Posterior cingulate gyrus (tissue), 11 donors: ENCODE measurements at places on chromosomes 2 and 18.

- DNase-seq = no peak
Measured at GRCh38 chr18:12867441-12868123, 16.5 kb downstream of the PTPN2 start.

GRCh38 chr18:47323158-47323557 lies 71.7 kb upstream of the SKOR2 start:
- no peak for DNase-seq

DNA sequence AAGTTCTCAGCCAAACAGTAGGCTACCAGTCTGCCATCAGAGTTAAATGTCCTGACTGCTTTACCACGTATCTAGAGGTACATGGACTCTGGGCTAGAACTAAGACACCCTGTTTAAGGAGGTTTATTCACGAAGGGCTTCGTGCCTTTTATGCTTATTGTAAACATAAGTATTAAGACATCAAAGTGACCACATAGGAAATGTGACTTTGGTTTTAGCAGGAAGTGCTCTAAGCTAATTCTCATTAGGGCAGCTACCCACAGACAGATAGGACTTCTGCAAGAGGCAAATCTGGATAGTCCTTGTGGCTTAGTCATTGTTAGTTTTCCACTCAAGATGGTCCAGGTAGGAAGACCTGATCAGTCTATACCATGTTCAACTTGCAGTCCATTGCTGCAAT lies 233.3 kb upstream of the MGAT5 start:
- DNase-seq = no peak

DNA sequence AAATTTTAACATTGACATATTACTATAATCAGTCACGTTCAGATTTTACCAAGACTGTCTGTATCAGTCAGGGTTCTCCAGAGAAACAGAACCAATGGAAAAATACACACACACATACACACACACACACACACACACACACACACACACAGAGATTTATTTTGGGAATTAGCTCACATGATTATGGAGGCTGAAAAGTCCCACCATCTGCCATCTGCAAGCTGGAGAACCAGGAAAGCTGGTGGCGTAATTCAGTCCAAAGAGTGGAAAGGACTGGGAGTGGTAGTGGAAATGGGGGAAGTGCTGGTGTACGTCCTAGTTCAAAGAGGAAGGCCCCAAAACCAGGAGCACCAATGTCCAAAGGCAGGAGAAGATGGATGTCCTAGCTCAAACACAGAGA lies 166.4 kb downstream of the AKAIN1 start:
- no peak for DNase-seq

- DNase-seq = no peak
Measured at GRCh38 chr2:161952783-161953191, 121.2 kb downstream of the DPP4 start.

DNA sequence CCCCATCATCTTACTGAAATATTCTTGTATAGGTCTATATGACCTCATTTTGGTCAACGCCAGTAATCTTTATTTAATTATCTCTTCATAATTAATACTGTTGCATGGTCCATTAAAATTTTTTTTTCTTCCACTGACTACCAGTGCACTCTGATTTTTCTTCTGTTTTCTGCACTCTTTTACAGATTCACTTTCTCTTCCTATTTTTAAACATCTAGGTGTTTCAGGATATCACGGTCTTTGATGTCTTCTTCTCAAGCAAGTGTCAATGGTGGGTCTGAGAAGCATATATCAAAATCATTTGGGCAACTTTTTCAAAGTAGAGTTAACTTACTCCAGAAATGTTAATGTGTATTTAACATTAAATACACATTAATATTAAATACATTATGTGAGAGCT lies 51.4 kb downstream of the CCDC141 start:
- DNase-seq = no peak

- no peak for DNase-seq
Measured at GRCh38 chr18:75562216-75562615, 134.7 kb upstream of the SMIM21 start.

GRCh38 chr2:119424284-119425118 lies 7.2 kb upstream of the TMEM37 start:
- no peak for DNase-seq

- no peak for DNase-seq
Measured at GRCh38 chr2:84846741-84847142, 34.1 kb downstream of the TRABD2A start.

- no peak for DNase-seq
Measured at GRCh38 chr2:136362676-136363390, 244.9 kb upstream of the CXCR4 start.

DNA sequence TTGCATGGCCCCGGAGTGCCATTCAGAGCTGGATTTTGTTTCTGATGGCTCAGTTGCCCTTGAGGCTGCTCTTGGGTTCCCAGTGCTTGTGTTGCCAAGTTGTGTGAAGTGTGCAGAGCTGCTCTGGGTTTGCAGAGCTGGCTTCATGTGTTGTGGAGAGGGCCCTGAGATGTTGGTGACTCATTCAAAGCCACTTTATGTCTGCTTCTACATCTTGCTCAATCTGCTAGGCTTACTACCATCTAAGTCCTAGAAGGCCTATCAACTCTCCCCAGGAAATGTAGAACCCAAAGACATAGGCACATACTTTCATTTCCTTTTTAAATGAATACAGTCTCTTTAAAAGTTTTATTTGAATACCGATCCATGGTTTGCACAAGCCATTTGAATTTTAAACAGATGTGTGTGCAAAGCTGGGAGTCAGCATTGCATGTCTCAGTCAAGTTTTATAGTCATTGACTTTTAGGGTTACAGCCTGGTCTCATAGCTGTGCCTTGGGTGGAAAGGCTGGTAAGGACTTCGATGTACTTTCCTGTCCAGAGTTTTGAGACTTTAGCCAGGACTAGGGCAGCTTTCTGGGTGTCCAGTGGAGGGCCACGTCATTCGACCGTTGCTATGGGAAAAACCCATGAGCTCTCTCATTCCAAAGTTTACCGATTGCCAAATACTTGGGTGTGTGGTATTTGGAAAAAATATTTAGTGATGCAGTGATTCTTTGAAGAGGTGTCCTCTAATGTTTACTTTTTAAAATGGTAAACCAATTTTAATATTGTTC lies 105.0 kb downstream of the LTBP1 start:
- no peak for DNase-seq

- no peak for DNase-seq
Measured at GRCh38 chr2:170486730-170487129, 228.4 kb upstream of the SP5 start.

GRCh38 chr2:19109518-19109917 lies 248.9 kb downstream of the OSR1 start:
- no peak for DNase-seq

- no peak for DNase-seq
Measured at GRCh38 chr2:27143285-27143684, 4.1 kb upstream of the PRR30 start.

DNA sequence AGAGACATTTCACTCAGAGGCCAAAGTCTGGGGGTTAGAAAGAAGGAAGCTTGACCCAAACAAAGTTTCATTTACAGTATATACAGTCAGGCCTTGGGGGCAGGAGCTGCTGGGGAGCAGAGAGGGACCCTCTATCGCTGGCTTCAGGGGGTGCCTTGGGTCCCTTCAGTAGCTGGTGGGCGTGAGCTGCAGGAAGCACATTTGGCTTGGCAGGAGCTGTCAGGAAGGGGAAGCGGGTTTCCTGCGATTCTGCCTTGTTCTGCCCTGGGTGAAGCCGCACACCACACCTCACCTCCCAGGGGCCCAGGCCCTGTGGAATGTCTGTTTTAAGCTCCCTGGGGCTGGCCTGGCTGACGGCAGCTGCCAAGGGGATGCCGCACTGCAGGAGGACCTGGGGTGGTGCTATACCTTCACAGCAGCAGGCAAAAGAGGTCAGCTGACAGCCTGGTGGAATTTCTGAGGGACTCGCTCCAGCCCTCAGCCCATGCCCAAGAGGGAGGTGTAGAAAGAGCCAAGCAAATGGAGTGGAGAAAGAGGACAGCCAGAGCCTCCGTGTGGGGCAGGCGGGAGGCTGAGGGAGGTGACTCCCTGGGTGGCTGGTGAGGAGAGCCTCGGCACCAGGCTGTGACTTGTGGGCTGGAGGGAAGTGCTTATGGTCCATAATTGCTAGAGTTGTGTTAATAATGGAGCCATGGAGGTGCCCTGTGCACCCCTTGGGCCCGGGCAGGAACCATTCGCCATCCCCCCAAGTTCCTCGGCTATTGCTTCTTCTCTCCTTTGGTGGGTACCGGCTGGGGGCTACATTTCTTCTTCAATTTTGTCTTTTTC lies 43.9 kb downstream of the PSD4 start:
- peak; percentile 67 for DNase-seq

- no peak for DNase-seq
Measured at GRCh38 chr2:109391243-109391642, 222.5 kb downstream of the SEPTIN10 start.

GRCh38 chr18:6835345-6835744 lies 105.8 kb downstream of the ARHGAP28 start:
- no peak for DNase-seq

DNA sequence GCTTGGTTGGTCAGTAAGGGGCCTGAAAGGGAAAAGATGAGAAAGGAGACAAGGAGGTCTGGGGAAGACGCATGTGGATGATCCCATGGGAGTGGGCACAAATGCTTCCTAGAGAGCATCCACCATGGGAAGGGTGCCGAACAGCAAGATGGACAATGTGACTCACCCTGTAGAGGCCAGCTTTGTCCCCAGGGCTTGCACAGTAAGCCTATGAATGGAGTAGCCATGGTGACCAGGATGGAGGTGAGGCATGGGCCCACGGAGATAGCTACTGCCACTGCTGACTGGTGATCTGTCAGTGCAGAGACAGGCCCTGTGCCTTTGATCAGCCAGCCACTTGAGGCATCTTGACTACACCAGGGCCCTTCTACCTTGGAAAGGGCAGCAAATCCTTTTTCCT lies 172.6 kb downstream of the HAUS1 start:
- DNase-seq = no peak

GRCh38 chr2:44741507-44741906 lies 200.0 kb upstream of the SIX3 start:
- DNase-seq = no peak

GRCh38 chr2:77737236-77737635 lies 215.1 kb upstream of the LRRTM4 start:
- DNase-seq = no peak

DNA sequence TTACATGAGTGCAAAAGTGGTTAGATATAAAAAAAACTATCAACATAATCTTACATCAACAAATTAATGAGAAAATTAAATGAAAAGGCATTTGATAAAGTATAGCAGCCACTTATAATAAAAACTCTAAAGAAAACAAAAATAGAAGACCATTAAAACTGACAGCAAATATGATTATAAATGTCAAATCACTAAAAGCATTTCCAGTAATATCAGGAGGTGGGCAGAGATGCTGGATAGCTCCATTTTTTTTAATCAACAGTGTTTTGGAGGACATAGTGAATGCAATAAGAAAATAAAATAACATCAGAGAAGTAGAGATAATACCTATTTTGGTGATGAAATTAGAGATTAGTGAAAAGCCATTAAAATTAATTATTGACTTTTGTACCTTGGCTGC lies 173.4 kb downstream of the LRRTM4 start:
- DNase-seq = no peak

GRCh38 chr2:238908960-238909951 lies 61.4 kb downstream of the TWIST2 start:
- DNase-seq = peak; percentile 74

DNA sequence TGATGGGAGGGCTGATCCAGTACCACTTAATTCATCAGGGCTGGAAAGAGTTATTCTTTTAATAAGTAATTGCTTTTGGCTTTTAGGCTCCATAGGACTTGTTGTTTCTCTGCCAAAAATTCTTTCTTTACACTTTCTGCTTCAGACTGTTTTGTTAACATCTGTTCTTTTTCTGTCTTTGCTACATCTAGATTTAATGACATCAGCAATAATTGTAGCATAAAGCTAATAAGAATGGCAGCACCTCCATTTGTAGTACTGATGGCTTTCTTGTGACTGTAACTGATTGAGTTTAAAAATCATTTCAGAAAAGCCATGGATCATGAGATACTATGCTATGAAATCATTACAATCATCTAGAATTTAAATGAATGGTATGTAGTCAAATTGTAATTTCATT lies 46.4 kb upstream of the ACKR3 start:
- no peak for DNase-seq

- DNase-seq = no peak
Measured at GRCh38 chr18:42338683-42339082, 383.6 kb downstream of the PIK3C3 start.

DNA sequence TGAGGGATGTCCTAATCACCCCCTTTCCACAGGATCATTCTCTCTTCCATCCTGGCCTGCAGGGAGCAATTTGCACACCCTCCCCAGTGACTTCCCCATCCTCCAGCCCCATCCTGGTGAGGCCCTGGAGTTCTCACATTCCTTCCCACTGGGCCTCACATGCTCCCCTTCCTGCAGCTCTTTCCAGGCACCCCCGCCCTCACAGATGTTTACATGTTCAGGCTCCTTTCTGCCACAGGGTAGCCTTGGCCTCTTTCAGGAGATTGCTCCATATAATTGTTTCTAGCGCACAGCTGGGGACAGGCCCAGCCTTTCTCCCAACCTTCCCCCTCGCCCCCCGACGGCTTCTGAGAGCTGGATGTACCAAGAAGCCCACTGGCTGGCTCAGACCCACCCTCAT lies 288.4 kb upstream of the TRIB2 start:
- DNase-seq = no peak

DNA sequence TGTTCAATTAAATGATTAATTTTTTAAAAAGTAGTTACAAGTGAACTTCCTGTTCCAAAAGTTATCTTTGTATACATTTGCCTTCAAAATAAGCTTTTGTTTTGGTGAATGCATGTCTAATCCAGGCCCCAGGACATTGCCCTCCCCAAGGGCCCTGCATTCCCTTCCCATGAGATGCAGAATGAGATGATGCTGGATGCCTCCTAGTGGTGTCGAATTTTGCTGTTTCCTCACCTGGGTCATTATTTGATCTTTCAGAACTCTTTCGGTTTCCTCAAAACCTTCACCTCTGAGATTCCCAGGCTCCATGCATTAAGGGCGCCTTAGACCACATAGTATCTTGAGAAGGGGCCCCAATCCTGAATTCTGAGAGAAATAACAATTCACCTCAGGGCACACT lies 728.8 kb downstream of the CNTNAP5 start:
- DNase-seq = no peak

DNA sequence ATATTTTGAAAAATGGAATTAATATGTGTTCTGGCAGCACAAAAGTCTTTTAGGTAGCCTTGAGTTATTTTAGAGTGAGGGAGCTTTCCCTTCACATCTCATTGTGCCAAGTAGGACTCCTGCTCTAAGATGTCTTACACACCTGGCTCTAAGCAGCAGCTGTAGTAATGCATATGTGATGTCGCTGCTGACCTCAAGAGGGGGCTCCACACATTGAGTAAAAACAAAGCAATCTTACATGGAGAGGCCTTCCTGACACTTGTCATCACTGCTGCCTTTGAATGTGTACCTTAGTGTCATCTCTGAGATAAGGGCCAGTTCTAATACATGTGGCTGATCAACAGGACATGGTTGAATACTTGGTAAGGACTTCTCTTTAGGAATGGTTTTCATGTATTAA lies 75.8 kb downstream of the ACTR3 start:
- no peak for DNase-seq

- no peak for DNase-seq
Measured at GRCh38 chr18:45328811-45329210, 286.5 kb upstream of the SLC14A2 start.

- no peak for DNase-seq
Measured at GRCh38 chr18:11607906-11608305, 1.5 kb upstream of the SLC35G4 start.

GRCh38 chr18:73043211-73043610 lies 175.4 kb upstream of the NETO1 start:
- DNase-seq = no peak

- no peak for DNase-seq
Measured at GRCh38 chr2:118689874-118690273, 157.6 kb downstream of the EN1 start.
